Frontal cortex (tissue), 4 donors: ENCODE measurements at places on chromosomes 12 and 14. TPM values are rescaled to one million over a fixed set of nuclear protein-coding genes. Genes with fewer than 3 reads are reported as not detected.

DNA sequence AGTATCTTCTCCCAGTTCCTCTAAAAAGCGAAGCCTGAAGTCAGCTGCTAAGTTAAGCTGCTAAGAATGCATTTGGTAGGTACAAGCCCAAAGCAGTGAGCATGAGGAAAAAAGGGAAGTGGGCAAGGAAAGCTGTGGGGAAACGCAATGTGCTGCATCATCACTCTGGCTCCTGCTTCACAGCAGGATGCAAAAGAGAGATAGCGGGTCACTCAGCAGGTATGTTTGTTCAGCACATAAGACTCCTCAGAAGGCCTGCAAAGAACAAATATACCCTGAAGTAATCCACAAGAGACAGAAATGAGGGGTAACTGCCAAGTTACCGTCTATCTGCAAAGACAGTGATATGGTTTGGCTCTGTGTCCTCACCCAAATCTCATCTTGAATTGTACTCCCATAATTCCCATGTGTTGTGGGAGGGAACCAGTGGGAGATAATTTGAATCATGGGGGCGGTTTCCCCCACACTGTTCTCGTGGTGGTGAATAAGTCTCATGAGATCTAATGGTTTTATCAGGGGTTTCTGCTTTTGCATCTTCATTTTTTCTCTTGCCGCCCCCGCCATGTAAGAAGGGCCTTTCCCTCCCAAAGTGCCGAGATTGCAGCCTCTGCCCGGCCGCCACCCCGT, 127.4 kb upstream of the EGLN3 start:
- no peak for DNase-seq

- no peak for DNase-seq
These were observed 994 bp downstream of the PRORP start for GRCh38 chr14:35123388-35123703.

DNA sequence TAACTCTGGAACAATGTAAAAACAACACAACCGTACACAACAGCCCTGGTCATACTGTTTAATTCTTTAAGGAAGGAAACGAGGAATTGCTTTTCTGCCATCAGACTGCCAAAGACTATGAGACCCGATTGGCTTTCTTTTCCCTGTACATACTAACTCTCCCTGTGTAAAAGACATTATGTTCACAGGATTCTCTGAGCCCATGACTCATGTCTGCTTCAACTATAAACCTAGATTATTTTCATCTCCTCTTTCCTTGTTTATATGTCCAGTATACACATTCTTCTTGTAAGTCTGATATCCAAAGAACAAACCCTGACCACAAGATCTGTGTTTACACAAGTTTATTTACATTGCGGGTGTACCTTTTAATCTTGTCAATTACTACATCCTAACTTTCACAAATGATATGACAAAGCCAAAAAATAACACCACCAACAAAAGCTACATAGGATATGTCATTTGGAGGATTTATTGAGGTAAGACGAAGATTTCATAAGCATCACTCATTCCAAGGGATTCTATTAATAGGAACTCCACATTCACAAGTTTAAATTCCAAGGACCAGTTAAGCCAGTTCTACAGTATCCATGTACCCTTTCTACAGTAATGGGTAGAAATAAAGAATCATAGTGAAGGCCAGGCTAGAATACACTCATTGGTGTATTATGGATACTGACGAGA, 67.3 kb downstream of the STXBP6 start:
- DNase-seq: peak; percentile 18

DNA sequence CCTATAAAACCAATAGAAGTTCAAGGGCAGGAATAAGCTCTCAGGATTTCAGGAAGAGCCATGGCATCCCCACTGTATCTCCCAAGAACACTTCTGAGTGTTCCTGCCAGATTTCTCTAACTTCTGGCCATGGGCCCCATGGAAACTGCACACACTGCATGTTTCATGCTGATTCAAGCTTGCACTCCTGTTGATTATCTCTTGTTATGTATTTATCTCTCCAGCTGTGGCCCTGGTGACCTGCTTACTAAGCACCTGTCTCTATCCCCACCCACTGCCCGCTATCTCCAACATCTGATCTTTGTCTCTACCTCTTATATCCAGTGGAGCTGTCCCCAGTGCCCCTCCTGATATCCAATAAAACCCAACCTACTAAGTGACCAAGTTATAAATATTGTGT, 285.3 kb downstream of the PDZRN4 start:
- DNase-seq: no peak

DNA sequence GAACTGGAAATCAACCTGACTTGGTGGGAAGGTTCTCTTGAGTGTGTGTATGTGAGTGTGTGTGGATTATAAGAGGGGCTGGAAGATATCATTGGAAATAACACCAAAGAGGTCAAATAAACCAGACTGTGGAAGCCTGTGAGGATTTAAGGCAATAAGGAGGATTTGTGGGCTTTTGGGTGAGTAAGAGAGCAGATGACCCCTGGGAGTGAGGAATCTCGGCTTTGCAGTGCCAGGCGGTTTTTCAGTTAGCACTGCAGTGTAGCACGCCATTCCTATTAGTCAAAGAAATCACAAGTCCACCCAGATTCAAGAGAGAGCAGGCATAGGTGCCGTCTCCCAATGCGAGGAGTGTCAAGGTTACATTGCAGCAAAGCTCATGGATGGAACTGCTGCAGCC, 63.3 kb downstream of the CALM1 start:
- no peak for DNase-seq

GRCh38 chr14:102229739-102230092, 75.2 kb downstream of the MOK start:
- DNase-seq: no peak

DNA sequence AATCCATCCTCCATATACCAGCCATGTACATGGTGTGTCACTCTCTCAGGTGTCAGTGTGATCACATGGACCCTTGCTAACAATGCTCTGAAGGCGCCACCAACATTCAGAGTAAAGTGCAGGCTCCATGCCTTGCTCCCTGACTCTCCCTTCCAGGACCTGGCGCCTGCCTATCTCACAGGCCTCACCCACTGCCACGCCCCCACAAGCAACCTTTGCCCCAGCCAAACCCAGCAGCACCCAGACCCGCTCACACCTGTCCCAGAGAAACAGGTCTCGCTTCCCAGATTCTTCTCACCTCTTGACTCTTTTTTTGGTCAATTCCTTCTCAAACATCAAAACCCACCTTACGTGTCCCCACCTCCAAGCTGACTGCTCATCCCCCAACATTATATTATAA, 52.3 kb downstream of the KCNK10 start:
- DNase-seq: no peak

- DNase-seq: no peak
These were observed 47.4 kb upstream of the GPR68 start for GRCh38 chr14:91291786-91292405.

GRCh38 chr12:88266806-88267360, 124.8 kb downstream of the TMTC3 start:
- no peak for DNase-seq

- no peak for DNase-seq
These were observed 17.8 kb downstream of the CCDC85C start for GRCh38 chr14:99586054-99586760.

DNA sequence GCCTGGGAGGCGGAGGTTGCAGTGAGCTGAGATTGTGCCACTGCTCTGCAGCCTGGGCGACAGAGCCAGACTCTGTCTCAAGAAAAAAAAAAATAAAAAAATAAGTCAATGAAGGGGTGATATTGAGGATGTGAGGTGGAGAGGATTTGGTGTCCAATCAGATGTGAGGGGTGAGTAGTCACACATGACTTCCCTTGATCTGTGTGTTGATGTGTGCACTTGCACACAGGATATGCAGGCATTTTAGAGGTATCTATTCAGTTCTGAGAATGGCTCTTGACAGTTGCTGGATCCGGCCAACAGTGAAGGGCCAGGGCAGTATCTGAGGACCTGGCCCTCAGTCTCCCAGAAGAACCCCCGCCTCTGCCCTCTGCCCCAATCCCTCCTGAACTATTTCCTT, 7.8 kb upstream of the SP7 start:
- no peak for DNase-seq

The FAM186B gene
- 0.41 TPM for total RNA-seq

The ENDOU gene
- not detected for total RNA-seq

The GPR68 gene
- 4.9 TPM for total RNA-seq

DNA sequence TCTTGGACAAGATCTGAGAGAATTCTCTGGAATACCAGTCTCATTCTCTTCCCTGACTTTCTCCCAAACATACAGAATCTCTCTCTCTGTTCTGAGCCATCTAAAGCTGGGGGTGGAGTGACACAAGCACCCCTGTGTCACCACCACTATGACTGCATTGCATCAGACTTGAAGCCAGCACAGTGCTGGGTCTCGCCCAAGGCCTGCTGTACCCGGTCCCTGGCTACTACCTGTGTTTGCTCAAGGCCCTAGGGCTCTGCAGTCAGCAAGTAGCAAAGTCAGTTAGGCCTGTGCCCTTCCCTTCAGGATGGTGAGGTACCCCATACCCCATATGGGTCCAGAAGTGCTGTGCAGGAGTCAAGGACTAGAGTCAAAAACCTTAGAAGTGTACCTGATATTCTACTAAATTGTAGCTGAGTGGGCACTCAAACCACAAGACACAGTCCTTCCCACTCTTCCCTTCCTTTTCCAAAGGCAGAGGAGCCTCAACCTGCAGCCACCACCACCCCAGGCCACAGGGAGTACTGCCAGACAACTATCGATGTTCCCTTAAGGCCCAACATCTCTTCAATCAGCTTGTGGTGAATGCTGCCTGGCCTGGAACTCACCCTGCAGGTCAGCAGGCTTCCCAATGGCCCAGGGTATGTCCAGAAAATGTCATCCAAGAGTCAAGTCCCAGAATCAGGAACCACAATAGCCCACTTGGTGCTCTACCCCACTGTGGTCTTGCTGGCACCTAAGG, 21.2 kb upstream of the RDH16 start:
- no peak for DNase-seq

The KLRB1 gene
- total RNA-seq: not detected

GRCh38 chr14:57290751-57291150, 22.0 kb downstream of the AP5M1 start:
- no peak for DNase-seq

GRCh38 chr14:37172024-37172869, at the start of gene SLC25A21:
Gene SLC25A21, minus strand, starts transcription at chr14:37172606.
- peak; percentile 47 for DNase-seq

DNA sequence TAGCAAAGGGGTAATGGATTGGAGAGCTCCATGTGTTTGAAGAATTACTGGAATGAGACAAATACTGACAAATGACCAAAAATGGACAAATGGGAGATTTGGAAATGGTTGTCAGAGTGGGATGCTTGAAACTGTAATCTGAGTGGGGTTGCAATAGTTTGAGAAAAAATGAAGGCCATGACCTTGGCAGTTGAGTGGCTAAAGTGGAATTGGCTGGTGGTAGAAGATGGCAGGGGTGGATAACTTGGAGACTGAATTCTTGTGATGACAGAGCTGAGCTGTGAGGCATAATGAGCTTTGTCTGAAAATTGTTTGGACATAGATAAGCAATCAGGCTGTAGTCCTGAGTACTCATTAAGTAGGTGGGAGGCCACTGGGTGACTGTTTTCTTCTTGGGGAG, 222.5 kb upstream of the PRICKLE1 start:
- no peak for DNase-seq

The HOXC5 gene
- total RNA-seq: not detected

GRCh38 chr14:72591391-72591790, 302.5 kb downstream of the DPF3 start:
- DNase-seq: no peak

GRCh38 chr12:108324351-108325017, 14.6 kb downstream of the CMKLR1 start:
- no peak for DNase-seq

GRCh38 chr12:55037351-55037987, 17.7 kb downstream of the NEUROD4 start:
- no peak for DNase-seq

- DNase-seq: no peak
These were observed 21.3 kb upstream of the SUPT16H start for GRCh38 chr14:21405097-21405496.

The IL22 gene
- not detected for total RNA-seq

The NGB gene
- total RNA-seq: 4.9 TPM

The KRT78 gene
- not detected for total RNA-seq

The RAN gene
- total RNA-seq: 447 TPM

The RNU4-1 gene
- under 0.01 TPM for total RNA-seq

DNA sequence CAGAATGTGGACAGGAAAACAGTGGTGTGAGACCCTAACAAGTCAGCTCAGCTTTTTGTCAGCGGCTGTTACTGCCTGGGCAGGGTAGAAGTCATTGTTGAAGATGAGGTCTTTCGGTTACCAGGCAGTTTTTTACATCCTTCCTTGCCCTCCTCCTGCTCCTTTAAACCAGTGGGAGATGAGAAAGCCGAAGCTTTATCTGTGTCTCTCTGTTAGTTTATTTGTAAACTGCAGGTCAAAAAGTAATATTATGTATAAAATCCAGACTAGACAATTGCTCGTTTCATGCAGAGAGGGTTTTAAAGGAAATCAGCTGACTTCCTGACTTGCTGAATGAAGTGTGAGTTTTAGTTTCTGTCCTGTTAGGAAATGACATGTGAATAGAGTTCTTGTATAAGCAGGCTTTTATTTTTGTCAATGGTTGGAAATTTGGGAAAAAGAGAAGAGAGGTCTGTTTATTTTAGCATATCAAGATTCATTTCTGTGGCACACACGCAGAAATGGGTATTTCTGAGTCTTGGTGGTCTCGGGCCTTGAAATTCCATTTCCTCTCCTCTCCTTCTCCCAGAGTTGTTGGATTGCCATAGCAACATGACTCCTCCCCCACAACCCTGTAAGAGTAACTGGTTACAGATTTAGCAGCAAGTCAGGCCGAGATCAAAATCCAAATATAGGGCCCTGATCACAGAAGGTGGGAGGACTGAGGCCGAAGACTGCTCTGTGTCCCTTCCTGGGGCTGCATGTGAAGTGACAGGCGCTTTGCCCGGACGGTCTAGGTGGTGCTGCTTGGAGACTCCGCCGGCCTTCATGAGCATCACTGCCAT, 60.8 kb downstream of the SAMD4A start:
- DNase-seq: peak; percentile 22

DNA sequence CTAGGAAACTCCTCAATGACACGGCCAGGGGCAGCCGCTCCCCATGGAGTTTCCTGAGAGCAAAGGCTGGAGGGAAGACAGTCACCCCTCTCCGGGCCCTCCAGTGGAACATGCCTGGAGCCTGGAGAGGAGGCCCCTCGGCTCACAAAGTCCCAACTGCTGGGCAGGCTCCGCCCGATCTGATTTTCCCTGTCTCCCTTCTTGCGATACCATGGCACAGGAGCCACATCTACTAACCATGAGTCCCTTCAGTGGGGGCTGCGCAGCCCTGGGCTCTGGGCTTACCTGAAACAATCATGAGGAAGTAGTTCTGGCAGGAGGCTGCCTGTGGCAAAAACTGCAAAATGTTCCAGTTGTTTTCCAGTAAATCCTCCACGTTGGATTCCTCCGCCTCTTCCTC, 15.3 kb downstream of the P2RX2 start:
- DNase-seq: no peak

The ATL1 gene
- 95.8 TPM for total RNA-seq

GRCh38 chr12:132469423-132469822, 20.5 kb upstream of the FBRSL1 start:
- no peak for DNase-seq

The KLRG1 gene
- 8.6 TPM for total RNA-seq

GRCh38 chr12:19643635-19644034, 204.3 kb downstream of the AEBP2 start:
- DNase-seq: peak; percentile 48

- DNase-seq: no peak
These were observed 193.7 kb downstream of the KIF26A start for GRCh38 chr14:104331871-104332605.
